ENCODE measurements at places on chromosomes 2 and 18.

DNA sequence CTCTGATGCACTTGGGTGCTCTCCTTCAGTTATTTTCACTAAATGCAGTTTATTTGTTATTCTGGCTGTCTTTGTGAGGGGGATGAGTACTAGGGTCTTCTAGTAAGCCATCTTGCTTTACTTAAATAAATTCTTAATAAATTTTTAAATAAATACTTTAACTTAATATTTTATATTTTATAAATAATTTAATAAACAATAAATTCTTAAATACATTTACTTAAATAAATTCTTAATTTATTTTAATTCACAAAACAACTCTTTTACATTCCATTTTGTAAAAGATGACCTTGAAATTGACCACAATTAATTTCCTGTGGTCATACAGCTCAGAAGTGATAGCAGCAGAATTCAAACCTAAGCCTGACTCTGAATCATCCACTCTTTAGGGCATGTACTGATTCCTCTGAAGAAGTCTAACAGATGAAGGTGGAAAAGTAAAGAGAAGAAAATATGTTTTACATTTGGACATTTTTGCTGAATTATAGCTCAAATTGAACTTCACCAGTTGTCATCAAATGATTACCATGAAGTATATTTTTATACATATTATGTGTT lies 28.8 kb downstream of the MYL1 start:
- no peak for DNase-seq

- no peak for DNase-seq
Measured at GRCh38 chr2:238706163-238706562, 141.7 kb upstream of the TWIST2 start.

- DNase-seq = no peak
Measured at GRCh38 chr2:75549401-75550253, 11.1 kb downstream of the EVA1A start.

DNA sequence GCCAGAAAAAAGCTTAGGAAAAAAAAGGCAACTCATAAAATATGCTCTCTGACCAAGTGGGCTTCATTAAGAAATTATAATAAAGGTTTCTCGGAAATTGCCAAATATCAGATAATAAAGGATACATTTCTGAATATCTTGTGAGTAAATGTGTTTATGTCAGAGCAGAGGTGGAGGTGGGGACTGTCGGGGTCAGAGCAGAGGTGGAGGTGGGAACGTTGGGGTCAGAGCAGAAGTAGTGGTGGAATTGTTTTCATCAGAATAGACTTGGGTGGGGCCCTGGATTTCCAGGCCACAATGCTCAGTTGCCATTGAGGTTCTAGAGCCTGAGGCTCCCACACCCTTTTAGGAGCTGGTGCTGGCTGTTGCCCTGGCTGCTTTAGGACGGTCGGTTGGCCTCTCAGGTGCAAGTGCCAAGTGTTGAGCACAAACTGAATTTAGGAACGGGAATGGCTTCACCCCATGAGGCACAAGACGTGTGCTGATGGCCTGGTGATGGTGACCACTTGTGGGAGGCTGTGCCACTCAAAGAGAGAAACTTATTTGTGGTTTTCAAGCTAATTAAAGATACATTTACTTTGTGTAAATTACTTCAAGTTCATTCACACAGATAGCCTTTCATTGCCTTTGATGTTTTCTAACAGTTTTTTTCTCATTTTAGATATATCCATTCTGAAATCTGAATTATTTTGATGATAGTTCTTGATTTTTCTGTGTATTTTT lies 131.5 kb downstream of the ATP9B start:
- DNase-seq = no peak

DNA sequence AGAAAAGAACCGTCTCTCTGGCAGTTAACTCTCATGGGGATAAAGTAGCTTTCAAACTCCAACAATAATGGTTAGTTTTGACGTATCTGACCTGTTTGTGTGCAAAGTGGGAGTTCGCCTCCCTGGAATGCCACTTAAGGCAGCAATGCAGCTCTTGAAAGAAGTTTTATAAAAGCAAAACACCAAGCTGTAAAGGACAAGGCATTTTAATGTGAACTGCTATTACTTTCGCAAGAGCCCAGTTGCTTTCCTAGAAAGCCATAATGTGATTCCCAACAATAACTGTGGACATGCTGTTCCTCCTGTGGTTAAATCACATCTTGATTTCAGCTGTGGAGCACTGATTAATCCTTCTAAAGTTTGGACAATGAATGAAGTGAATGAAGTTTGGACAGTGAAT lies 303.7 kb downstream of the PTPRM start:
- DNase-seq = no peak

- DNase-seq = no peak
Measured at GRCh38 chr2:27715318-27716210, 51.9 kb downstream of the SLC4A1AP start.

DNA sequence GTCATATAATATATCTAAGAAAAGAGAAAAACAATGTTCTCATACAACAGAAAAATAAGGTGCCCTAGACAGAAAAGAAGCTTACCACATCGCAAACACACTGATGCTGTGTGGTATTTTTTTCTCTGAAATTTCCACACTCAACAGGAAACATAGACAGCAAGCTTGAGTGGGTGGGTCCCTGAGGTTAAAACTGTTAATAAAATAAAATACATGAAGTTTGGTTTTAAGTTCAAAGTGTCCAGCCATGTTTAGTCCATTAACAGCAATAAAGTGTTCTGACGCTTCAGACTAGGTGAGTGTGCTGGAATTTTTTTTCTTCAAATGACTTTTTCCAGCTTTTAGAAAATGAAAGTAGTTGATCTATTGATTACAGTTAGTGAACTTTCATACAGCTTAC lies 83.3 kb upstream of the EPB41L5 start:
- no peak for DNase-seq

Data from NCI-H1694 (cell line).